Smooth muscle cell of the coronary artery (primary cell): ENCODE measurements at places on chromosomes 5 and 9. TPM values are rescaled to one million over a fixed set of nuclear protein-coding genes. Genes with fewer than 3 reads are reported as not detected.

Gene SPATA31C1
- total RNA-seq: not detected in 2 replicates

Gene GDF9
- under 0.01 and 0.47 TPM in 2 replicates for total RNA-seq

Gene ELAVL2
- total RNA-seq: under 0.01 and 0.47 TPM in 2 replicates

Gene IFNA5
- total RNA-seq: not detected in 2 replicates

Gene PCDHB10
- total RNA-seq: 0.59 and 0.68 TPM in 2 replicates
